ENCODE measurements at places on chromosomes 2 and 18. TPM values are rescaled to one million over a fixed set of nuclear protein-coding genes. Genes with fewer than 3 reads are reported as not detected.

Gene C2orf78
- 0.45 TPM for total RNA-seq

Gene COLEC11
- not detected for total RNA-seq

Gene PARD3B
- total RNA-seq, result 0.37 TPM

Gene ACADL
- not detected for total RNA-seq
